Naive thymus-derived CD4-positive, alpha-beta T cell (primary cell): ENCODE measurements at places on chromosomes 4 and X. TPM values are rescaled to one million over a fixed set of nuclear protein-coding genes. Genes with fewer than 3 reads are reported as not detected.

CWH43 gene
- not detected for total RNA-seq

HMGN5 gene
- 1.0 TPM for total RNA-seq

P2RY4 gene
- total RNA-seq = 0.35 TPM

SOWAHB gene
- total RNA-seq = not detected

ZNF182 gene
- 6.6 TPM for total RNA-seq

JCHAIN gene
- not detected for total RNA-seq

KIT gene
- 0.22 TPM for total RNA-seq

HOPX gene
- 46.3 and 46.8 TPM in 2 replicates for total RNA-seq

SPATA18 gene
- total RNA-seq = not detected

PPBP gene
- total RNA-seq = not detected

- no peak for DNase-seq
- no peaks in the 10 kb centered on the region for H3K36me3 ChIP-seq
- H3K4me1 ChIP-seq = no peaks in the 10 kb centered on the region
- H3K4me3 ChIP-seq = no peak overlapping the region
Observed at GRCh38 chr4:57661517-57662090, 551.4 kb upstream of the IGFBP7 start.

DNA sequence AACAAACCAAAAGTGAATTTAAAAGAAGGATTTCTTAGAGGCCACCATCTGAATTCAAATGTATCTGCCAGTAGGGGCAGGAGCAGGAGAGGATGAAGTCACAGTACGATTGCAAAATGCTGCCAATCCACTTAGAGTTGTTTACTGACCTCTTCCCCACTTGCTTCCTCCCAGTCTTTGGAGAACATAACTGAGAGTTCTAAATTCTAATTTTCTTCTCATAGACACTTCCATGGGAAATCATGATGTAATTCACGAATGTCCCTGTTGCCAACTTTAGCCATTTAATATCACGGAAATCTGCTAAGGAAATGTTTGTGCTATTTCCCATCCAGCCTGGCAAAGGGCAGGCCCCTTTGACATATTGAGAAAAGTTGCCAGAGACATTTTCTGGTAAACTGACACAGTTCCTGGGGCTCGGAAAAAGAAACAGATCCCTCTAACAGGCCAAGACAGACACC is 33.6 kb upstream of the NOCT start:
- DNase-seq = no peak
- no peaks in the 10 kb centered on the region for H3K27me3 ChIP-seq
- no peak overlapping the region for H3K27ac ChIP-seq
- H3K4me1 ChIP-seq = no peaks in the 10 kb centered on the region
- no peak overlapping the region for H3K4me3 ChIP-seq

DNA sequence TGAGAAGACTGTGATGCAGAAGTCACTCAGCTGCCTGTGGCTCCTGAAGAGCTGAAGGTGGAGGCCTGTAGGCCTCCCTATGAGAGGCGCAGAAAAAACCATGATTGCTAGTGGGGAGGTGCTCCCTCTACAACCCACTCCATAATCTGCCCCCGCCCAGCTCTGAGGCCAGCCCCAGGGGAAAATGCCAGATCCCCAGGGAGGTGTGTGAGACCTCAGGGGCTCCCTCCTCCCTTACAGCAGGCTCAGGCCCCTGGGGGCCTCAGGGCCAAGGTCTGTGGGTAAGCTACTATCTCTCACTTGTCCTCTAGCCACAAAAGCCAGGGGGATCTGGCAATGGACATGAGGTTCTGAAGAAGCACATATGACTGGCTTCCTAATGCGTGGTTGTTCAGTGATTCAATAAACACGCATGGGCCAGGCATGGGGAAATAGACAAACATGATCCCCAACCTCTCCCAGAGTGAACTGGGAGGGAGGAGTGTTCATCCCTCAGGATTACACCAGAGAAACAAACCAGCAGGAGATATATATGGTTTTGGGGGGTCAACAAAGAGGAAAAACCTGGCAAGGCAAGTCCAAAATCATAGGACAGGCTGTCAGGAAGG is 51.0 kb upstream of the MTM1 start:
- no peak overlapping the region for H3K4me3 ChIP-seq
- no peaks in the 10 kb centered on the region for H3K36me3 ChIP-seq
- H3K4me1 ChIP-seq = no peaks in the 10 kb centered on the region
- DNase-seq = no peak
- no peak overlapping the region for H3K27ac ChIP-seq

GRCh38 chr4:70504733-70505132 is 13.6 kb upstream of the AMTN start:
- H3K4me1 ChIP-seq = no peaks in the 10 kb centered on the region
- no peaks in the 10 kb centered on the region for H3K27me3 ChIP-seq
- no peak for DNase-seq
- no peaks in the 10 kb centered on the region for H3K36me3 ChIP-seq
- no peak overlapping the region for H3K27ac ChIP-seq

DNA sequence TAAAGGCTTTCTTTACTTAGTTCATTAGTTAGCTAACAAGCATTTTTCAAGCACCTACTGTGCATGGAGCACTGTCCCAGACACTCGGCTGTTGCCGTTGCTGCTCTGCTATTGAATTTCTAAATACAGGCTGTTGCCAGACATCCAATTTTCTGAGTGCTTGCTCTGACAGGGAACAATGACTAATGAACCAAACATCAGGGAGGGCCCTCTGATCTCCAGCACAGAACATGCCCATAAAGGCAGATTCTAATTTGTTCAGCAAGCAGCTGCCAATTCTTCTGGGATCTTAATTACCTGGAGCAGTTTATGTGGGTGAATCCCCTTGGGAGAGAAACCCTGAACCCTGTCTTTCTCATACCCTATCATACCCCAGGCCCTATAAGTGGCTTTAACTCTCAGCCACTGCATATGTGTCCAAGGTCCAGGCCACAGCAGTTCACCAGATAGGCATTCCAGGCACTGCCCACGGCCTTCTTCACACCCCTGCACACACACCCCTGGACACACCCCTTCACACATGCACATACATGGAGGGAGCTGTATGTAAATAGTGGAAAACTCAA is 27.9 kb downstream of the TSC22D3 start:
- H3K4me1 ChIP-seq = peaks cover 12% of the 10 kb centered on the region
- no peaks in the 10 kb centered on the region for H3K27me3 ChIP-seq
- no peak for DNase-seq
- no peak overlapping the region for H3K27ac ChIP-seq
- no peak overlapping the region for H3K4me3 ChIP-seq

GRCh38 chrX:13029887-13030771 is 14.3 kb downstream of the FAM9C start:
- peak overlapping the region; percentile 71 for H3K27ac ChIP-seq
- H3K4me1 ChIP-seq = peaks cover 47% of the 10 kb centered on the region
- peak overlapping the region; percentile 11 for H3K4me3 ChIP-seq
- H3K36me3 ChIP-seq = no peaks in the 10 kb centered on the region
- H3K27me3 ChIP-seq = no peaks in the 10 kb centered on the region
- DNase-seq = peak; percentile 15

DNA sequence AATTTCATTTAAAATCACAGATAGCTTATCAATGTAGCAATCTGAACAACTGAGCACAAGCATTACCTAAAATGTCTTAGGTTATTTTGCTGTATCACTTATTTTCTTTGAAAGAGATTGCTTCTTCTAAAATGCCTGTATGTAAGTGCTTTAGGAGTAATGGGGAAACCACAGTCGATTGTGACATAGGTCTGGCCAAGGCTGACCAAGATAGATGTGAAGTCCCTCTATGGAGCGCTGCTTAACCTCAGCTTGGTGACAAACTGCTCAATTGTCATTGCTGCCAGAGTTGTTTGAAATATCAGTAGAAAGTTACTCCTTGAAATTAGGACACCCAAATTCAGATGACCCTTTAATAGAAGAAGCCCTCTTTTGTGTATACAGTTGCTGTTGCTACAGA is 401.9 kb upstream of the NDST4 start:
- no peaks in the 10 kb centered on the region for H3K36me3 ChIP-seq
- H3K27ac ChIP-seq = no peak overlapping the region
- no peak overlapping the region for H3K4me3 ChIP-seq

DNA sequence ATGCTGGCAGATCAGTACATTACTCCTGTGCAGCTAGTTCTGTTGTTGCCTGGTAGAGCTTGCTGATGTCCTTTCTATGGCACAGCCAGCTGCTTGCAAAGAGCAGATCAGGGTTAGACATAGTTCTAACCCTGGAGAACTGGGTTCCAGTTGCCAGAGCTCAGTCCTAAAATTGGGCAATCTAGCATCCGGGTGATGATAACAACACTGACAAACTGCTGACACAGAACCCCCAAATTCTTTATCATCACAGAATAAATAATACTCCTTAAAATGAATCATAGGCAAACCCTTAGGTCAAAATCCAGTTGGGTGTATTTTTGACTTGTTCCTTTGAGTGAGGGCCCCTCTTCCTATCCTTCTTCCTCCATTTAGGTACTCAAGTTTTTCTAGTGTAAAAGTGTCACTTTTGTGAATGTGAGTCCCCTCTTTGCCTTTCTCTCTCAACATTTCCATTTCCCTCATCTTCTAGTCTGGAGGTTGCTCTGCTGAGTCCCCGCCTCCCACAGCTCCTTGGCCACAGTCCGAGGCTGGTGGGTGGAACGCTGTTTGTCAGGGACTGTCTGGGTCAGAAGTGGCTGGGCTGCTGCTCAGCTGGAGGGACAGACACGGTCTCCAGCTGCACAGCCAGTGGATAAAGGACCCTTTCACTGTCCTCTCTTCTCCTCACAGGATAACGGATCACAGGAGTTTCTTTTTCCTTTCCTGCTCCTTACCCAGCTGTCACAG is 93.6 kb upstream of the RASGEF1B start:
- no peaks in the 10 kb centered on the region for H3K27me3 ChIP-seq
- no peak overlapping the region for H3K4me3 ChIP-seq
- no peak for DNase-seq
- H3K27ac ChIP-seq = no peak overlapping the region

- H3K36me3 ChIP-seq = no peaks in the 10 kb centered on the region
- H3K4me3 ChIP-seq = peak overlapping the region; percentile 67
- peak overlapping the region; percentile 88 for H3K27ac ChIP-seq
- no peaks in the 10 kb centered on the region for H3K27me3 ChIP-seq
- DNase-seq = peak; percentile 34
Observed at GRCh38 chr4:36241771-36242170, 2.5 kb downstream of the ARAP2 start.

DNA sequence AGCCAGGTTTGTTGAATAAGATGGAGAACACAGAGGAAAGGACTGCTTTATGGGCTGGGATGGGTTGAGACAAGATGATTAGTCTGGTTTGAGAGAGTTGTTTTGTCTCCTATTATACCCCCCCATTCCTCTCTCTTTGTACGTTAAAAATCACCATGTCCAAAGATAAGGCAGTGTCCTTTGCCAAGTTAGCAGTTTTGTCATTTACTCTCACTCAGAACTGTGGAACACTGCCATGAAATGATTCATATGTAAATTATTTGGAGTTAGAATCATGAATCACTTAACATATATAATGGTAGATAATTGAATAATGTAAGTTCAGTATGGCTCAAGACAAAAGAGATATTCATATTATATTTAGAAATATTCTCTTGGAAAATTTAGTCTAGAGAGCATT is 151.3 kb downstream of the DCLK2 start:
- DNase-seq = no peak
- no peaks in the 10 kb centered on the region for H3K4me1 ChIP-seq
- H3K27me3 ChIP-seq = no peaks in the 10 kb centered on the region
- H3K4me3 ChIP-seq = no peak overlapping the region

- no peak overlapping the region for H3K27ac ChIP-seq
- peaks cover 11% of the 10 kb centered on the region for H3K4me1 ChIP-seq
- H3K4me3 ChIP-seq = peak overlapping the region; percentile 48
- H3K27me3 ChIP-seq = no peaks in the 10 kb centered on the region
- H3K36me3 ChIP-seq = no peaks in the 10 kb centered on the region
Observed at GRCh38 chrX:150361070-150361776, 1.9 kb upstream of the MAMLD1 start.

- H3K4me3 ChIP-seq = no peak overlapping the region
- DNase-seq = no peak
- no peaks in the 10 kb centered on the region for H3K27me3 ChIP-seq
- no peak overlapping the region for H3K27ac ChIP-seq
- H3K4me1 ChIP-seq = no peaks in the 10 kb centered on the region
Observed at GRCh38 chr4:80913381-80913780, 117.1 kb upstream of the BMP3 start.

DNA sequence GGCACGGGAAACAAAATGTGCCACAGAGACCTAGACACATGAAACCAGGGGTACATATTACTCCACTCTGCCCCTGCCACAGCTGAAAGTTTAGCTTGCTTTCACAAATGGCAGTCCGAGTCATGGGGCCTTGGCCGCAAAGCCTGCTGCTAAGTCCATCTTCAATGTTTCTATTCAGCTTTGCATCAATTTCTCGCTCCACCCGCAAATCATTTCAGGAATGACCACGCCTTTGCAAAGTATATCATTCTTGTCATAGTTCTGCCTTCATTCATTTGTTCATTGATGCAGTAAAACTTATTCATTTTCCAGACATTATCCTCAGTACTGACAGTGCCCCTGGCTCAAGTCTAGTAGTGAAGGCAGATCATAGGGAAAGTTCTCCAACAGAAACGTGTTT is 9.5 kb downstream of the PLAC8 start:
- H3K4me1 ChIP-seq = peaks cover 13% of the 10 kb centered on the region
- no peak overlapping the region for H3K4me3 ChIP-seq
- H3K27me3 ChIP-seq = no peaks in the 10 kb centered on the region
- H3K27ac ChIP-seq = no peak overlapping the region
- H3K36me3 ChIP-seq = peaks cover 62% of the 10 kb centered on the region

DNA sequence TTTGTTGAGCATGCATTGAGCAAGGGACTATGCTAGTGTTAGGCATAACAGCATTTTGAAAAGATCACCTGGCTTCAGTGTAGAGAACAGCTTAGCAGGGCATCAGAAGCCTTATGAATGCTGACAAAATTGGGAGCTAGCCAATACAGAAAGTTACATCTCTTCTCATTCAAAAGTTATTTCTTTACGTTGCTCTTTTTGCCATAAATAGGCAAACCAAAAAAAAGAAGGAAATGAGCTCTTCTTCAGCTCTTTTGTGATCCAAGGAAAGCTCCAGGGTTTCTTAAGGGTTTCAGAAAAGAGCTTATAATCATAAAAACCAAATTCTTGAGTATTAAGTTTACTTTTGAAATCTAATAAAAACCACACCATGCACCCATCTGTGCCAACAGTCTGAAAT is 35.2 kb upstream of the LNX1 start:
- H3K4me1 ChIP-seq = no peaks in the 10 kb centered on the region
- H3K36me3 ChIP-seq = no peaks in the 10 kb centered on the region
- no peak overlapping the region for H3K27ac ChIP-seq
